ENCODE measurements at places on chromosomes 1 and 21. TPM values are rescaled to one million over a fixed set of nuclear protein-coding genes. Genes with fewer than 3 reads are reported as not detected.

DNA sequence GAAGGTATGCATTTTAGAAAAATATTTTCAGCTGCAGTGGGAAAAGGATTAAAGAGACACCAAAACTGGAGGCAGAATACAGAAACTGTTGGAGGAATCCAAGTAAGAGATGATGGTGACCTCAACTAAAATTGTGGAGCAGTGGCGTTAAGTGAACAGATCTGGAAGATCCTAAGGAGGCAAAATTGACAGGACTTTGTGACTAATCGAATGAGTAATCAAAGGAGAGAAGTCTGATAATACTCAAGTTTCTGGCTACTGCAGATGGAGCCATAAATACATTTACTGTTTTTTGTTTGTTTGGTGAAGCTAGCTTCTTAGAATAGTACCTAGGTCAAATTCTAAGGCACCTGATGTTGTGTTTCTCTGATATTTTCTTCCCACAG, 3.1 kb downstream of the CTBS start:
- DNase-seq: no peak

DENND2C gene
- total RNA-seq: 1.2 TPM

SPEN gene
- 48.3 TPM for total RNA-seq

TSPAN1 gene
- 94.8 TPM for total RNA-seq

- DNase-seq: no peak
Observed at GRCh38 chr21:25688275-25689155, 46.2 kb downstream of the ATP5PF start.
